ENCODE measurements at places on chromosomes 2 and 18.

DNA sequence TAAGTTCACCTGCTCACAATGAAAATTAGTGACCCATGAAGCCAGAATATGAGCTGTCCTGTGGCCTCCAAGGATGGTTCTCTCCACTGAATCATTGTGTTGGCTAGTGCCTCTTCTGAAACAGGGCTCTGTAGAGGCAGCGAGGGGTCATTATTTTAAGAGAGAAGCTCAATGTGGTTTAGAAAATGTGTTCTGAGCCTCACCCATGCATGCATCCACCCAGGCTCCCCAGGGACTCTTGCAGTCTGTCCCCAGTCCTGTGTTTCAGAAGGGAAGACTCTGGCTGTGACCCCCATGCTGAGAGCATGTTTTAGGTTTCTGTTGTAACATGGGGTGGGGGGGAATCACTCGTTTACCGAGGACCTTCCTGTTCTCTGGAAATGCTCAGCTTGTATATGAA is 135.2 kb downstream of the RNF144A start:
- DNase-seq: no peak

DNA sequence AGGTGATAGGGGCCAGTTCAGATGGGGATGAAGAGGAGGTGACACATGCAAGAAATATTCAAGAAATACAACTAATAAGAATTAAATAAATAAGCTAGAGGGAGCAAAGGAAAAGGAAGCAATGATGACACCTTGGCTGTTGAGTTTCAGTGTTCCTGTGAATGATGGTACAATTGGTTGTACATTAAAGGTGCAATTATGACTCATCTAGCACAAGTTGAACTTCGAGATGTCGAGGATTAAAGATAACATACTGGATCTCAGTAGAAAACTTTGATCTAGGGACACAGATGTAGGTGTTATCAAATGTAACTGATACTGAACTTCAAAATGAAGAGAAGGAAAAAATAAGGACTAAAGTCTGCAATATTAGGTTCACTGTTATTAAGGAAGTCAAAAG is 760.6 kb upstream of the CHAC2 start:
- DNase-seq: no peak

- DNase-seq: no peak
These were observed 738.6 kb downstream of the ERBB4 start for GRCh38 chr2:211800001-211800400.

DNA sequence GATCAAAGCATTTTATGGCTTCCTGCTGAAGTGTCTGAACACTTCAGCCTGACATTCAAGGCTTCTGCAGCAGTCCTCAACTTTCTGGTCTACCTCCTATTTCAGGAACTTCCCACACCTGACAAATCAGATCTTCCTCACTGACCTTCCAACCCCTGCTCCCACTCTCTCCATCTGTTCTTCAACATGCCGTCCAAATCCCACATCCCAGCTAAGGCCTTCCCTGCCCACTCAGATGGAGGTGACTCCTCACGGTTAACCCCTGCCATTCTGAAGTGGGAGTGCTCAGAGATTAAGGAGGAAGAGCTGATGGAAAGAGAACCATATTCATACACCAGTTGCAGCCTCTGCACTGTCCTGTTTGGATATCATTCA is 104.8 kb downstream of the POLR1A start:
- DNase-seq: no peak

GRCh38 chr2:68418855-68419254 is 48.2 kb downstream of the FBXO48 start:
- DNase-seq: no peak

DNA sequence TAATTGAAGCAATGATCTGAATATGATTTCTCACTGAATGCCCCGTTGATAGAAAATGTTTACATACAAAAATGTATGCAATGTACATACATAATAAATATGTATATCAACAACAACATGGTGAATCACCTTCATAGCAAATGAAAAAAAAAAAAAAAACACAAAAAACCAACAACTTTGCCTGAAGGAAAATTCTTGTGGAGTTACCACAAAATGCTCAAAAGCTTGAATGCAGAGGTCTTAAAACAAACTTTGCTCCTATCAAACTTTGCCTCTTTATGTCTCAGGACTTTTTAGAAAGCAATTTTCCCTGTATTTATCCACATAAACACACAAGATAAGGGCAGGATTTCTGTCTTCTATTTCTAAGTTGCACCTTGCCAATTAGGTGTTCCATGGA is 92.9 kb upstream of the SIX2 start:
- no peak for DNase-seq

DNA sequence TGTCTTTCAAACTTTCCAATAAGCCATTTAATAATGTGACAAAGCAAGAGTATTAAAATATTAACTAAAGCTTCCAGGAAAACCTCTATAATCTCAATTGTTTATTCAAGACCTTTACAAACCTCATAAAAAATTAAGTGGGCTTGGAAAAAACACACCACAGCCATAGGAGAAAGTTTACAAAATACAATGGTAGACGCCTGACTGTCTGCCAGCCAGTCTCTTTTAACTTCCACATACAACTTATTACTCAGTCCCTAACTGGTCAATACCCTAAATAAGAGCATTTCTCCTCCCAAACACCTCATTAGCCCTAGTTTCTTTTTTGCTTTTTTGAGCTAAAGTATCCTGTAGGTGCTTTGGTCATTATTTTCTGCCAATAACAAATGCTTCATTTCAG is 247.4 kb upstream of the CYP26B1 start:
- DNase-seq: peak; percentile 59

DNA sequence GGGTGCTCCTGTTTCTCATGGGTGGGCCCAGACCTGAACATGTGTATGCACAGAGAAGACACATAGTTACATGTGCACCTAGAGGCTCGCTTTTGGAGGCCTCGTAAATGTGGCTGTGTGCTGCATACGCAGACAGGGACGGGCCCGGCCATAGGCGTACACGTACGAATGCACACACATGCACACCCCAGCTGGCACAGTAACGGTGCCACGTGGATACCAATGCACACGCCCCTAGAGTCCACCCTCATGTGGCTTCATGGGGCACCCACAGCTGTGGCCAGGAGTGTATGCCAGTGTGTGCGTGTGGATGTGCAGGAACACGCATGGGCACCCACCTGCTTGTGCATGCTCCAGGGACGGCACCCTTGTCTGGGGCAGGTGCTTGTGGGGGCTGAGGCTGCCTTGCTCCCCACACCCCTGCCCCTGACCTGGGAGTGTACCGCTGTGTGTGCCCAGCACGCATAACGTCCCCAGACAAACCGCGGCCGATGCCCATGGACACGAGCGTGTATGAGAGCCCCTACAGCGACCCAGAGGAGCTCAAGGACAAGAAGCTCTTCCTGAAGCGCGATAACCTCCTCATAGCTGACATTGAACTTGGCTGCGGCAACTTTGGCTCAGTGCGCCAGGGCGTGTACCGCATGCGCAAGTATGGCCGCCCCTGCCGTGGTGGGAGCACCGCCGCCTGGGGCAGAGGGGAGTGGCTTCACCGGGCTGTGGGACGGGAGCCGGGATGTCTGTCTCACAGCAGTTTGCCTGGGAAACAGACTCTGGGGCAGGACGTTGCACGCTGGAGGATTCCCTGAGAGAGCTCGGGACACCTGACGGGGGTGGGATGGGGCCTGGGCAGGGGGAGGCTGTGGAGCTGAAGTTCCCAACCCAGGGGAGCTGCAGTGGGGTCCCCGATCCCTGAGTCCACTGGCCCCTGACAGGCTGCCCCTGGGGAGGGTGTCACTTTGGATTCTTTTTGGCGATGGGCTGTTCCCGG is 21.0 kb downstream of the ZAP70 start:
- no peak for DNase-seq

GRCh38 chr2:155240176-155240575 is 541.7 kb downstream of the KCNJ3 start:
- DNase-seq: no peak

GRCh38 chr2:177474301-177474700 is 81.7 kb downstream of the AGPS start:
- DNase-seq: no peak
